Stimulated activated CD8-positive, alpha-beta memory T cell treated with anti-CD3 and anti-CD28 coated beads, Interleukin-7, amount 100 ng/mL, for 1 hour (primary cell): ENCODE measurements at places on chromosomes 11 and 22.

DNA sequence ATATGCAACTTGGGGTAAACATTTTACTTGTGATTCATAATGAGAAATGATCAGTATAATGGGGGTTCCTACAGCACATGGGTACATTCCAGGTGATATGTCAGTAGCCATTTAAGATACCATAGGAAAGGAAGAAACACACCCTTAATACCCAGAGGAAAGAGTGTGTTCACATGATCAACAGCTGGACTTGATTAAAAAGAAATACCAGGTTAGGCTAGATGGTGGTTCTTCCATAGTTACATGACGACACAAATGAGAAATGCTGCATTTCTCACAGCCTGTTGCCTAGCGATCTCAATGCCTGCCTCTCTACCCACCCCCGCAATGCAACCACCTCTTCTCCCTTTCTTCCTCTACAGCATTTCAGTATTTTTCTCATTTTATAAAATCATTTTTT, 96.8 kb downstream of the TTC28 start:
- DNase-seq = no peak

GRCh38 chr11:78855116-78855515, 280.5 kb upstream of the NARS2 start:
- DNase-seq = no peak

- no peak for DNase-seq
Observed at GRCh38 chr11:44780940-44781631, 54.3 kb downstream of the TSPAN18 start.

GRCh38 chr22:42717197-42717928, 3.3 kb downstream of the A4GALT start:
- no peak for DNase-seq

DNA sequence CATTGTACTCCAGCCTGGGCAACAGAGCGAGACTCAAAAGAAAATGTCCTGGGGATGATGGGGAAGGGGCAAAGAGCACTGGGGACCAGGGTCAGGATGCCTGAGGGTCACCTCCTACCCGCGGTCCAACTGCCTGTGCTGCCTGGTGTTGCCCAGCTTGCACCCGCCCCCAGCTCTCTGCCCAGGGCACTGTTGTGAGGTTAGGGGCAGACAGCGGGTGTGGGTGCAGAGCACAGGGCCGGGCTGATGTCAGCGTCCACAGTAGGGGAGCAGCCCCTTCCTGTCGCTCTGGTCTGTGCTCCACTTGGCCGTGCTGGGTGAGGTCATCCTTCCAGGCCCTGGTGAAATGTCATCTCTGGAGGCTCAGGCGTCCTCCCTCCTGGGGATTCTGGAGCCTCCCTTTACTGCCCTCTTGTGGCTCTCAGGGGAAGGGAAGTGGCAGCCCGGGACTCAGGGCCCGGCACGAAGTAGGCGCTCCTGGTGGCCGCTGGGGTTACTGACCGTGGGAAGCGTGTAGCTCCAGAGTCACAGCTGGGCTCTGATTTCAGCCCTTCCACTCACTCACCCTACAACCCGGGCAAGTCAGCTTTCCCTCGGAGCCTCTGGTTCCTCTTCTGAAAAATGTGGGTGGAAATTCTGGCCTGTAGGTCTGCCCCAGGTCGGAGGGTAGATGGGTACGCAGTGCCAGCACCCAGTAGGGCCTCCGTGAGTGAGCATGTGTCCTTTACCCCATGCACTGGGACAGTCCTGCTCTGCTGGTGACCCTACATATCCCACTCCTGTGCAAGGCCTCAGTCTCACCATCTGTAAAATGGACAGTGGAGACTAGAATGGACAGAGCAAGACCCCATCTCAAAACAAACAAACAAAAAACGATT, 17.3 kb upstream of the PRR5 start:
- peak; percentile 62 for DNase-seq

GRCh38 chr22:31584804-31585160, 77.2 kb downstream of the PISD start:
- no peak for DNase-seq

- no peak for DNase-seq
Observed at GRCh38 chr11:113134626-113135025, 173.4 kb downstream of the NCAM1 start.

DNA sequence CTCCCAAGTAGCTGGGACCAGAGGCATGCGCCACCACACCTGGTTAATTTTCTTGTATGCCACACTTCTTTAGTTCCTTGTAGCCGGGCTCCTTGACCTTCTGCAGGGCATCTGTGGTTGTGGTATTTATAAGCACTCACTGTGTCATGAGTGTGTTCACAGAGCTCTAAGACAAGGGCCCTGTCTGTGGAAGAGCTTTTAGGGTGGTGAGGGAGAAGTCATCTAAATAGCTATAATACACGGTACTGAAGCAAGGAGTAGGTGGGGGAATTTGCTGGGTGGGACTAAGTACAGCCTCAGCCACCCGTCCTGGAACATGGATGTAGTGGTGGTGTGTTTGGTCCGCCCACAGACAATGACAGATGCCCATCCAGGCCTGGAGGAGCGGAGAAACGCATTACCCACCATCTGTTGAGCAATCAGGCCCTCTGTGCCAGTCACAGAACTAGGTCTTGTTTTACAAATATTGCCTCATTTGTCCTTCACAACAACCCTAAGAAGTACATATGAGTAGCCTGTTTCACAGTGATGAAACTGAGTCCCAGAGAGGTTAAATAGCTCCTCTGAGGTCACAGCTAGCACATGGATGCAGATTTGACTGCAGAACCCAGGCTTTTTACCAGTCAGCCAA, 10.1 kb downstream of the ACO2 start:
- DNase-seq = no peak

DNA sequence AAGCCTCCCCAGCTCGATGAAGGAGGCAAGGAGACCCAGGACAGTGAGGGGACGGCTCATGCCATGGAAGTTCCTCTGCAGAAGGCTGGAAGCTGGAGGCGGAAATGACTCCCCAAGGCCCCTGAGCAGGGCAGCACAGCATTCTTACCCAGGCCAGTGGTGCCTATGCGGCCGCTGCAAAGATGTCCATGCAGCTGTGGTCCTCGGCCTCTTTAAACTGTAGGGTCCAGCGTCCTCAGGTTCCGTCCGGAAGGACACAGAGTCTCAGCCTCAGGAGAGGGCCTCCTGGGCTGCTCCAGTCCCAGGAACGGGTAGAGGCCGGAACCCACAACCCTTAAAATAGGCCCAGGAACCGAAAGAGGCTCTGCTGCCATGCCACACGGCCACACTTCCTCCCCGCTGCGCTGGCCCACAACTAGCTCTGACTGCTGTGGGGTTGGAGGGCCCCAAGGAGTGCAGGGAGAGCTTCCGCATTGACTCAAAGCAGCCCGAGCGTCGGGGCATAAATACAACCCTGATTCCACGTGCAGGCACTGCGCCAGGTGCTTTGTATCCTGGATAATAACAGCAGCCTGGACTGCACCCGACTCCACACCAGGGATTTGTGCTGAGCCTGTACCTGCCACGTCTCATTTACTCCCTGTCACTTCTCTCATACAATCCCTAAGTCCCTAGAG, 5.5 kb downstream of the KIAA0930 start:
- DNase-seq = no peak

- DNase-seq = no peak
Observed at GRCh38 chr11:123363556-123363955, 66.5 kb upstream of the GRAMD1B start.

GRCh38 chr11:134276396-134277182, 410 bp downstream of the GLB1L3 start:
- no peak for DNase-seq

- no peak for DNase-seq
Observed at GRCh38 chr22:23509571-23510302, 70.4 kb downstream of the IGLL1 start.

DNA sequence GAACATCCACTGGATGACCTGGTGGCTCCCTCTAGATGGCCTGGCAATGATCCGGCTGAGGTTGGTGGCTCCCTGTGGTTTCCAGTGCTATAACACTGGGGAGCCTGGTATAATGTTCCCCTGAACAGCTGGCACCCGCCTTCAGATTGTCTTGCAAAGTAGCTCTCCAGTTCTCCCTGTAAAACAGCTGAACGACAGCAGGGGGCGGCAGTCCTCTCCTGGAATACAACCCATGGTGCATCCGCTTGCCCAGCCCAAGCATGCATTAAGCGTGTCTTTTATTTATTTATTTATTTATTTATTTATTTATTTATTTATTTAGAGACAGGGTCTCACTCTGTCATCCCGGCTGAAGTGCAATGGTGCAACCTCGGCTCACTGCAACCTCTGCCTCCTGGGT, 258.9 kb downstream of the BUD13 start:
- DNase-seq = no peak
